Muscle of leg (tissue), 16 donors: ENCODE measurements at places on chromosomes 2 and 18. TPM values are rescaled to one million over a fixed set of nuclear protein-coding genes. Genes with fewer than 3 reads are reported as not detected.

GALNT14 gene
- 1.5 TPM for total RNA-seq

OR6B2 gene
- total RNA-seq = not detected

CNDP2 gene
- 27.5 TPM for total RNA-seq

DNA sequence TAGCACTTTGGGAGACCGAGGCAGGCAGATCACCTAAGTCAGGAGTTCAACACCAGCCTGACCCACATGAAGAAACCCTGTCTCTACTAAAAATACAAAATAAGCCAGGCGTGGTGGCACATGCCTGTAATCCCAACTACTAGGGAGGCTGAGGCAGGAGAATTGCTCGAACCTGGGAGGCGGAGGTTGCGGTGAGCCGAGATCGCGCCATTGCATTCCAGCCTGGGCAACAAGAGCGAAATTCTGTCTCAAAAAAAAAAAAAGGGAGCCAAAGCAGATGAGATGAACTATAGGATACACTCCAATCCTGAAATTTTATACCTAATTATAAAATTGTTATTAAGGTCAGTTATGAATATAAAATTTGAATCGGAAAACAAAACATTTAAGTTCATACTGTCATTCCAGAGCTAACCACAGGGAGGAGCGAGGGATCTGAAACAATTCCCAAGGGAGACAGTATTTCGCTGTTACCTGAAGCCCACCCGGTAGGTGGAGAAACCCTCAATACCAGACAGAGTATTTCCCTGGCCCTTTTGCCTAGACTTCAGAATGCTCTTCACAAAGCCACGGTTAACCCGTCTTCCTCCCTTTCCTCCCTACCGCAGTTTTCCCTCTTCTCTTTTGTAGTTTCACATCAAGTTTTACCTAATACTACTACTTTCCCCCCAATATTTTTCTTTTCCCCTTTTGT, 1.4 kb downstream of the PPM1G start:
- peaks cover 14% of the 10 kb centered on the region for H3K4me1 ChIP-seq
- DNase-seq = peak; percentile 48
- H3K4me3 ChIP-seq = peak overlapping the region; percentile 86
- H3K36me3 ChIP-seq = peaks cover 9% of the 10 kb centered on the region

DLX1 gene
- total RNA-seq = 0.09 TPM

GRCh38 chr2:101830555-101830954, 133.0 kb downstream of the MAP4K4 start:
- no peak overlapping the region for H3K27ac ChIP-seq
- peaks cover 10% of the 10 kb centered on the region for H3K4me1 ChIP-seq
- H3K36me3 ChIP-seq = peaks cover 48% of the 10 kb centered on the region
- no peak overlapping the region for H3K4me3 ChIP-seq

IL1R2 gene
- total RNA-seq = 0.18 TPM

GCG gene
- total RNA-seq = 16.6 TPM

- no peak overlapping the region for H3K27ac ChIP-seq
- H3K4me3 ChIP-seq = no peak overlapping the region
- no peaks in the 10 kb centered on the region for H3K4me1 ChIP-seq
- DNase-seq = no peak
- no peaks in the 10 kb centered on the region for H3K27me3 ChIP-seq
Observed at GRCh38 chr2:220096406-220096805, 469.0 kb downstream of the SLC4A3 start.

GRCh38 chr2:168594778-168595177, 138.7 kb downstream of the CERS6 start:
- H3K27ac ChIP-seq = no peak overlapping the region
- no peak overlapping the region for H3K4me3 ChIP-seq
- no peaks in the 10 kb centered on the region for H3K27me3 ChIP-seq
- H3K4me1 ChIP-seq = no peaks in the 10 kb centered on the region
- no peak for DNase-seq
- no peaks in the 10 kb centered on the region for H3K36me3 ChIP-seq

- H3K27me3 ChIP-seq = no peaks in the 10 kb centered on the region
- H3K27ac ChIP-seq = peak overlapping the region; percentile 96
- H3K4me3 ChIP-seq = peak overlapping the region; percentile 43
- peak; percentile 86 for DNase-seq
Observed at GRCh38 chr18:55998801-55999385, 410.9 kb upstream of the TCF4 start.

- H3K27me3 ChIP-seq = no peaks in the 10 kb centered on the region
- H3K4me3 ChIP-seq = no peak overlapping the region
Observed at GRCh38 chr2:146879882-146880281, 964.9 kb upstream of the ACVR2A start.

DNA sequence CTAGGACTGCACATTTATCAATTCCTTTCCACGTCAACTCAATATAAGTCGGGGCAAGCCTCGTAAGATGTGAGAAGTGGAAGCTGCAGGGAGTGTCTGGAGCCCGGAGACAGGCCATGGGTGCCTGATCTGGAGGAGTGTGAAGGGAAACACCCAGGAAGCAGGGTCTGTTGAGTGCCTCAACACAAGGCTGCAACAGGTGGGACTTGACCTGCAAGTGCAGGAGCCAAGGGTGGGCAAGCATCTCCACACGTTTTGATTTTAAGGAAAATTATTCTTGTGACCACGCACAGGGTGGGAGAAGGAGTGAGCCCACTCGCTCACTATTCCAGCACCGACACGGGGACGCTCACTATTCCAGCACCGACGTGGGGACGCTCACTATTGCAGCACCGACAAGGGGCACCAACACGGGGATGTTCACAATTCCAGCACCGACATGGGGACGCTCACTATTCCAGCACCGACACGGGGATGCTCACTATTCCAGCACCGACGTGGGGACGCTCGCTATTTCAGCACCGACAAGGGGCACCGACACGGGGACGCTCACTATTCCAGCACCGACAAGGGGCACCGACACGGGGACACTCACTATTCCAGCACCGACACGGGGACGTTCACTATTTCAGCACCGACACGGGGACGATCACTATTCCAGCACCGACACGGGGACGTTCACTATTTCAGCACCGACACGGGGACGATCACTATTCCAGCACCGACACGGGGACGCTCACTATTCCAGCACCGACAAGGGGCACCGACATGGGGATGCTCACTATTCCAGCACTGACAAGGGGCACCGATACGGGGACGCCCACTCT, 197.3 kb downstream of the EIPR1 start:
- H3K4me3 ChIP-seq = no peak overlapping the region
- DNase-seq = no peak
- peaks cover 8% of the 10 kb centered on the region for H3K36me3 ChIP-seq
- no peaks in the 10 kb centered on the region for H3K4me1 ChIP-seq

DPP10 gene
- 0.27 TPM for total RNA-seq

GRCh38 chr2:17867133-17867532, 11.3 kb upstream of the KCNS3 start:
- no peak overlapping the region for H3K4me3 ChIP-seq
- H3K27me3 ChIP-seq = peaks cover 2% of the 10 kb centered on the region
- no peaks in the 10 kb centered on the region for H3K36me3 ChIP-seq
- no peaks in the 10 kb centered on the region for H3K4me1 ChIP-seq
- H3K27ac ChIP-seq = no peak overlapping the region
- no peak for DNase-seq

GRCh38 chr2:137525132-137525531, 439.1 kb upstream of the HNMT start:
- no peak for DNase-seq
- no peak overlapping the region for H3K4me3 ChIP-seq
- H3K27me3 ChIP-seq = no peaks in the 10 kb centered on the region

GRCh38 chr18:76557026-76557575, 62.1 kb upstream of the ZNF516 start:
- DNase-seq = no peak
- H3K27ac ChIP-seq = no peak overlapping the region
- no peaks in the 10 kb centered on the region for H3K36me3 ChIP-seq
- H3K4me3 ChIP-seq = no peak overlapping the region
- no peaks in the 10 kb centered on the region for H3K27me3 ChIP-seq

DNA sequence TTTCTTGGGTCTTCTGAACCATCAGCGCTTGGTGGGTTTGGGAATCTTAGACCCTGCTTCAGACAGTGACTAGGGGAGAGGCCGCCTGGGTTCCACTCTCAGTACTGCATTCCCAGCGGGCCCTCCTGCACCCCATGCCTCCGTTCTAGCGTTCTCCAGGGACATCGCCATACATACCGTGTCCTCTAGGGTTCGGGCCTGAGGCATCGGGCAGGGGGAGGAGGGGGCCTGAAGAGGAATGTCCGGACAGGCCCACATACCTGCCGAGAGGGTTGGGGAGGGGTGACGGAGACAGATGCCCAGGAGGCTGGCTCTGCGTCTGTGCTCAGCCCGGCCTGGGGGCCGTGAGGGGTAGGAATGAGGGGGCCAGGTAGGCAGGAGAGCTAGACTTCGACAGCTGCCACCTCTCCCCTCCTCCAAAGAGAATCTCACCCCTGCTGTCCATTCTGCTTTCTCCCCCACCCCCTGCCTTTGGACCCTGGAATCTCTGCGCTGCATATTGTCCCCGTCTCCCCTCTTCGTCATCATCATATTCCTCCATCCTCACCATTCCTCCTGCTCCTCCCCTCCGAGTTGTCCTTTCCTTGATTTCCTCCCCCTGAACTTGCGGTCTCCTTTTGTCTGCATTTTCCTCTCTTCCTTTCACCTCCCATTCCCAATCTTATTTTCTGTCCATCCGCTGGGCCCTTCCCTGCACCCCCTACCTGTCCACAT, 7.8 kb upstream of the WNT10A start:
- H3K36me3 ChIP-seq = no peaks in the 10 kb centered on the region
- H3K27ac ChIP-seq = no peak overlapping the region
- peaks cover 23% of the 10 kb centered on the region for H3K4me1 ChIP-seq
- H3K4me3 ChIP-seq = no peak overlapping the region

DNA sequence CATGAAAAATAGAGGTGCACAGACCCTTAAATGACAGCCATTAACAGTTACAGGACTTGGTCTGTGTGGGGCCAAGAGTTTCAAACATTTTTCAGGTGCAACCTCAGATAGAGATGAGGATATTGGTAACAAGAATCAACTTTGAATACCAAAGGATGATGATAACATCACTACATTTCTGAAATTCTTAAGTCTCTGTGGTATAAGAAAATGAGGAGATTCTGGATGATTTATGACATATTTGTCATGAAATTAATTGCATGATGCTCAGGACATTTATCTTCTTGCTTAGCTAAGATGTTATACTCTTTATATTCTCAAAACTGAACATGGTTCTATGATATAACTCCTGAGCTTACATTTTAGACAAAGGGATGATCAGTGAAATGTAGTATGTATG, 471.8 kb upstream of the CWC22 start:
- H3K27me3 ChIP-seq = no peaks in the 10 kb centered on the region
- no peaks in the 10 kb centered on the region for H3K4me1 ChIP-seq
- no peak for DNase-seq
- H3K4me3 ChIP-seq = no peak overlapping the region
- H3K27ac ChIP-seq = no peak overlapping the region

GRCh38 chr18:29780816-29781215, 1261.7 kb downstream of the DSC3 start:
- H3K27me3 ChIP-seq = no peaks in the 10 kb centered on the region
- H3K4me3 ChIP-seq = no peak overlapping the region
- DNase-seq = no peak
- no peaks in the 10 kb centered on the region for H3K4me1 ChIP-seq

DNA sequence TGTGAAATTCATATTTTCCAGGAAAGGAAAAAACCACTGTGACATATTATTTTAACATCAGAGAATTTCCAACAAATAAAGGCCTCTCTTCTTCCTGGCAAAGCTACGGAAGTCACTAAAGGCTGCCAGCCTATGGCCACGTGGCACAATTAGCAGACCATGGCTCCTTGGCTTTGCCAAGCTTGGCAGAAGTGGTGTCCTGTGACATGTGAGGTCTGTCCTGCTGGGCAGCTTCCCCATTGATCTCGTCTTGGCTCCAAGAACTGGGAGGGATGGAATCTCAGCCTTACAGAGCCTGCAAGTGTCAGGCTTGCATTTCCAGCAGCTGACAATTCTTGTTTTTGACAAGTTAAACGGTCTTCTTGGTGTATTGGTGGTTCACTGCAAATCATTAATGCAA, 226.9 kb upstream of the THSD7B start:
- H3K27me3 ChIP-seq = no peaks in the 10 kb centered on the region
- H3K36me3 ChIP-seq = no peaks in the 10 kb centered on the region
- no peak overlapping the region for H3K4me3 ChIP-seq

DSC2 gene
- 3.5 TPM for total RNA-seq
